ENCODE measurements at places on chromosomes 7 and 10. TPM values are rescaled to one million over a fixed set of nuclear protein-coding genes. Genes with fewer than 3 reads are reported as not detected.

The SPDYE11 gene
- total RNA-seq, result not detected

The NEURL1 gene
- total RNA-seq, result 2.5 TPM

The C7orf33 gene
- total RNA-seq, result not detected

DNA sequence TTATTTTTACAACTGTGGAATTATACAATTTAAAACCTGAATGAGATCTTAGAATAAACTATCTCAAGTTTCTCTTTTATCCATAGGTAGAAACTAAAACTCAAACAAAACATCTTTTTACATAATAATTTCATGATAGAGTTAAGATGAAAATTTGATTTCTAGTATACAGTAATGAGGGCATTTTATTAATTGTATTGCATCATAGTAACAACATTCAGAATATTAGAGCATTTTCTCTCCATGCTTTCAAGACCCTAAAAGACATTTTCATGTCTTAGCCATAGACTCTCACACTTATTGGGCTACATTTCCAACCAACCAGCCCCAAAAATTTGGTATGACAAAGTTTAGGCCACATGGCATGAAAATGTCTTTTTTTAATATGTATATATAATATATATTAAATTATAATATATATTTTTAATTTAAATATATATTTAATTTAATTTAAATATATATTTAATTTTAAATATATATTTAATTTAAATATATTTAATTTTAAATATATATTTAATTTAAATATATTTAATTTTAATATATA lies 195.7 kb upstream of the STEAP1 start:
- H3K4me1 ChIP-seq, result no peaks in the 10 kb centered on the region
- no peak for DNase-seq
- H3K4me3 ChIP-seq, result no peak overlapping the region
- H3K27me3 ChIP-seq, result no peaks in the 10 kb centered on the region
- H3K36me3 ChIP-seq, result no peaks in the 10 kb centered on the region

DNA sequence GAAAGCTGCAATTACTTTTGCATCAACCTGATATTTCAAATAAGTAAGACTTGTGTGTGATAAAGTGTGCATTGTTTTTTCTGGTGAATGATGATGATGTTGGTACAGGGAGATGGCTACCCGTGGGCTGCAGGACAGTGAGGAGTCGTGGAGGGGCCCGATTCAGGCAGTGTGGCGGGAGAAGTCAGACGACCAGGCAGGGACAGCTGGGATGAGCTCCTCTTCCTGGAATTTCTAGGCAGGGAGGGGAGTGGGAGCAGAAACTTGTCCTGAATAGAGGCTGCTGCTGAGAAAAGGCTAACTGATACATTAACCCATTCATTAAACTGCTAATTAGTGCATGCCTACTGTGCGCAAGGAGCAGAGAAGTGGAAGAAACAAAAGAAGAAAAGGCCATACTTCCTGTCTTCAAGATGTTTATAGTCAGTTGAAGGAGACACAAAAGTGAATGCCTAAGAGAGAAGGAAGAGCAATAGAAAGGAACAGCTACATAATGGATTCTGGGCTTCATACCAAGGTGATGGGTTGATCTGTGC lies 9.3 kb upstream of the GATAD1 start:
- peaks cover 44% of the 10 kb centered on the region for H3K27me3 ChIP-seq
- H3K4me3 ChIP-seq, result no peak overlapping the region
- no peak overlapping the region for H3K27ac ChIP-seq
- H3K4me1 ChIP-seq, result no peaks in the 10 kb centered on the region

DNA sequence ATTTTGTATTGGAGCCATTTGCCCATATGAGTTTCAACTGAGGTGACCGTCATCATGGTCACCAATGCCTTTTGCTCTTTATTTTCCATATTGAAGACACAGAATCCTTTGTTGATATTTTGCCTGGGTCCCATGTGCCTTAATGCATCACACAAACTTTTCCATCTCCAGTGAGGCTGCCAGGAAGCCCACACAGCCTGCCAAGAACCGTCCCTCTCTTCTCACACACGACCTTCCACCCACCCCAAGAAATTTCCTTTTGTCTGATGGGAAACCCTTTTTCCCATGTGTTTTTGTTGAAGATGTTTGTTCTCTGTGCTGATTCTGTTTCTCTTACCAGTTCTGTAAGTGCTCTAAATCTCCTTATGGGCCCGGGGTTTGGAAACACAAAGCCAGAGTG lies 168.9 kb downstream of the CSTF2T start:
- peaks cover 6% of the 10 kb centered on the region for H3K4me1 ChIP-seq
- DNase-seq, result no peak
- H3K4me3 ChIP-seq, result no peak overlapping the region
- H3K27me3 ChIP-seq, result no peaks in the 10 kb centered on the region

DNA sequence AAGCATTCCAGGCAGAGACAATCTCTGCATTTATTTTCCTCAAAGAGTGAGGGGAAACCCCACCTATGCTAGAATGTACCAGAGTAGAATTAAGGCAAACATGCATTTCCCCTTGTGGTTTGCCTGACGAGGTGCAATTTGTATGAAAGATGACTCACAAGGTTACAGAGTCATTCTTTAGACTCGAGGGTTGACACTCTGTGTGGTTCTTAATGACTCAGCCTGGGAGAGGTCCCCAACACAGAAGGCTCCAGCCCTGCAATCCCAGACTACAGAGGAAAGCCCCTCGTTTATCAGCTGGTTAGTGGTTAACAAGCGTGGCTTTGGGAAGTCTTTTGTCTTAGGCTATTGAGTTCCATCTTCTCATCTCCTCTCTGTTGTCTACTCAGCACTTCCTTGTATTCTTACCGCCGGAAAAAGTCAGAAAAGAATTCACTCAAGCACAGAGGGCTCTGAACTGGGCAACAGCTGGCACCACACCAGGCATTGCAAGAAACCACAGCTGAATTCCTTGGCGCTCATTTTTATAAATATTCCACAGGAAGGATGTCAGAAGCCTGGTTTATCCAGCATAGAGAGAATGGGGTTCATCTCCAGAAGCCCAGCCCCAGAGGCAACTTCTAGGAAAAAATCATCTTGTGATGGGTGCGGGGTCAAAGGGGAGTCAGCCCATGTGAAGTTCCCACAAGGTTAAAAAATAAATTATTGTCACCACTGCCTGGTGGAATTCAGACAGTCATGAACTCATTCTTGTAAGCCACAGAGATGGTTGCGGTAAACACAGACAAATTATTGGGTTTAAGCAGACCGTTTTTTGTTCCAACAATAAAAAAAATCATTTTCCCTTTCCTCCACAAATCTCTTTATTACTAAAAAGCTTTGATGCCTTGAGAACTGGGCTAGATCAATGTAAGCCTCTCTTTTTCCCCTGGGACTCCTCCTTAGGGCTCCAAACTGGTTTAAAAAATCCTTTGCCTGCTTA lies 24.5 kb upstream of the SVIL start:
- no peaks in the 10 kb centered on the region for H3K27me3 ChIP-seq
- no peak overlapping the region for H3K4me3 ChIP-seq
- peaks cover 56% of the 10 kb centered on the region for H3K4me1 ChIP-seq
- H3K27ac ChIP-seq, result peak overlapping the region; percentile 95
- DNase-seq, result peak; percentile 85
- H3K36me3 ChIP-seq, result peaks cover 46% of the 10 kb centered on the region

GRCh38 chr10:117590101-117590875 lies 47.7 kb downstream of the EMX2 start:
- no peaks in the 10 kb centered on the region for H3K36me3 ChIP-seq
- H3K27me3 ChIP-seq, result peaks cover 6% of the 10 kb centered on the region
- no peak for DNase-seq
- no peak overlapping the region for H3K4me3 ChIP-seq
- no peaks in the 10 kb centered on the region for H3K4me1 ChIP-seq

GRCh38 chr7:157442456-157442855 lies 105.7 kb downstream of the DNAJB6 start:
- H3K27me3 ChIP-seq, result no peaks in the 10 kb centered on the region
- no peak overlapping the region for H3K4me3 ChIP-seq
- no peaks in the 10 kb centered on the region for H3K36me3 ChIP-seq
- H3K4me1 ChIP-seq, result no peaks in the 10 kb centered on the region

DNA sequence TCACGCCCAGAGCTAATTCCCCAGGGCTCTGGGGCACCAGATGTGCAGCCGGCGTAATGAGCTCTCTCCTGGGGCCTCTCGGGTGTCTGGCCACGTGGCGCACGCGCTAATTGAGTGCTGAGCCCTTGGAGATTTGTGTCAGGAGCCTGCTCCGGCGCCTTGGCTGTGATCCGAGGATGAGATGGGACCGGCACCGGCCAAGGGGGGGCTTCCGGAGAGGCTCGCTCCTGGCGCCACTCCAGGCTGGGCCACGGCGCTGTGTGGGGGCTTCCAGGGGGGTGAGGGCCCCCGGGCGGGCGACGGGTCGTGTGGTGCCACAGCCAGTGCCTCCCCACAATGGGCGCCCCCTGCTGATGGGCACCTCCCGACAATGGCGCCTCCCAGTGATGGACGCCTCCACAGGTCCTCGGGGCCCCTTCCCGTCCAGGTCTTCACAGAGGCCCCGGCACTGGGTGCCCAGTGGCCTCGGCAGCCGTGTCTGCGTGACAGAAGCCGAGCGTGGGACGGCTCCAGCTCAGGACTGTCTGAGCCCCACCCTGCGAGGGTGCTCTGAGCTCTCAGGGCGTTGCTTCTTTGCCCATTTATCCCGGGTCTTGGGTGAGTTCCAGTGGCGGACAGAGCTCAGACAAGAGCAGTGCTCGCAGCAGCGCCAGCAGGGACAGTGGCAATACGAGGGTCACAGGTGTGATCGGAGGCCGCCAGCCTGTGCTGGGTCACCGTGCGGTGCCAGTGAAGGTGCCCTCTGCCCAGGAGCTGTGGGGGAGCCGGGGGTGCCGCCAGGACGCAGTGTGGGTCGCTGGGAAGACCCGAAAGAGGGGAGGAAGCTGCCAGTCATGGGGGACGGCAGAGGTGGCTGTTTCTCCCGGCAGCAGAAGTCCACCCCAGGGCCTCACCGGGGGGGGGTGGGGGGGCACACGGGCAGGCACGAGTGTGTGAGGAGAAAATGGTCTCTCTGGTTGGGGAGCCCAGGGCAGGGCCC lies 8.2 kb upstream of the NKX6-2 start:
- no peak overlapping the region for H3K4me3 ChIP-seq
- DNase-seq, result no peak

DNA sequence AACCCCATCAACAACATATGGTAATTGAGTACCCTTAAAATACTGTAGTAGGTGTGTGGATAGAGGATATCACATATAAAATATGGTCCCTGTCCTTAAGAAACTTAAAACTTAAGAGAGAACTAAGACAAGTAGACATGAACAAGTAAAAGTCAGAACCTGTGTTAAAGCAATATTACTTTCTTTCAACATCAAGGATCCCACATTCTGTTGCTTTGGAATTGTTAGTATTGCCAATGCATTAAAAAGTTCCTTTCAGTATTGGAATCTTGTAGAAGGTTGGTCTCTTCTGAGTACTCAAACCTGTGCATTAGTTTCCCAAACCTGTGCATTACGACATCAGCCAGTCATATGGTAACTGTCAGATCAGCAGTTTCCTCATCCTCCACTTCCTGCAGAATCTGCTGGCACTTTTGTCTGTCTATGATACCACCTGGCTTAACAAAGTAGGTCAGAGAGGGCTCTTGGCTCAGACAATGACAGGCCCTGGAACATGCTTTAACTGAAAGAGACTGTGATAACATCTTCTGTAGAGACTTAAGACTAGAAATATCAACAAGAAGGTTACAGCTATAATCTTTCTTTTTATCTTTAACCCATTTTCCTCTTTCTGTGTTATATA lies 56.5 kb downstream of the CCDC71L start:
- no peaks in the 10 kb centered on the region for H3K36me3 ChIP-seq
- H3K27ac ChIP-seq, result no peak overlapping the region
- peaks cover 8% of the 10 kb centered on the region for H3K4me1 ChIP-seq
- H3K4me3 ChIP-seq, result no peak overlapping the region
- no peak for DNase-seq

GRCh38 chr10:12269056-12269455 lies 73.1 kb downstream of the CDC123 start:
- H3K4me1 ChIP-seq, result peaks cover 20% of the 10 kb centered on the region
- no peak for DNase-seq
- H3K36me3 ChIP-seq, result no peaks in the 10 kb centered on the region
- H3K27me3 ChIP-seq, result no peaks in the 10 kb centered on the region
- no peak overlapping the region for H3K27ac ChIP-seq

DNA sequence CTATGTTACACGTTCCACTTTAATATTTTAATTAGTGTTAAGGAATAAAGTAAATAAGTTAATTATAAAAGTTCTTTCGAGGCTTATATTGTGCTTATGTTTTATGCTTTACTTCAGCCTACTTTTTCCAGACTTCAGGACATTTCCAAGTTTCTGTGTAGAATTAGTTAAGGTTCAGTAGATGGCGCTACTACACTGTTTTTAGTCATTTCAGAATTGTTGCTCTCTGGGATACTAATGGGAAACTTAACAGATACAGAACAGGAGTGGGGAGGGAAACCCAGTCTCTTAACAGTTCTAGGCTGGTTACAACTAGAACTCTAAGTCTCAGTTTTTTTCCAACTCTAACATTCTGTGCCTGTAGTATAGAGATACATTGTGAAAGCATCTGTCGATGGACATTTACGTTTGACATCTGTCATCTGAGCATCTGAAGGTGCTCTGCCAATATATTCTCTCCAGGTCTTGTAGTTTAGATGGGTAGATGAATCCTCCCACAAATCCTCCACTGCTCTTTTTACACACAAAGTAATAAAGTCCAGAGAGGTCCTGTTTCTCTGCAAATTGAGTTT lies 56.8 kb upstream of the FAM171A1 start:
- H3K36me3 ChIP-seq, result no peaks in the 10 kb centered on the region
- peaks cover 2% of the 10 kb centered on the region for H3K27me3 ChIP-seq
- DNase-seq, result no peak
- H3K4me3 ChIP-seq, result no peak overlapping the region
- H3K4me1 ChIP-seq, result no peaks in the 10 kb centered on the region

DNA sequence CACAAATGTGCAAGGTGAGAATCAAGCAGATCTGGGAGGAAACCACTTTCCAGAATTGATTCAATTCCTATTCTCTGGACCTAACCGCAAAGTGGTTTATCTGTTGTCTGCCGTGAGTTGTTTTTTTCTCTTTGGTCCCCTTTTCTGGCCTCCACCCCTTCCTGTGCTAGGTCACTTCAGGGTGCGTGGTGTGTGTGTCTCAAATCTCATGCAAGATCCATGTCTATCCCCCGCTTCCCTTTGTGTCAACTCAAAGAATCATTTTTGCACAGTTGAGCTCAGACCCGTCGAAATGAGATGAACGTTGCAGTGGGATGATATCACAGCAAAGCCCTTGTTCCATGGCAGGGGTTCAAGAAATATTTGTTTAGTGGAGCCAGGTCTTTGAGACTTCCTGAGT lies 184.5 kb downstream of the GATA3 start:
- no peaks in the 10 kb centered on the region for H3K36me3 ChIP-seq
- H3K27ac ChIP-seq, result no peak overlapping the region
- no peaks in the 10 kb centered on the region for H3K27me3 ChIP-seq
- DNase-seq, result no peak
- H3K4me3 ChIP-seq, result no peak overlapping the region
- no peaks in the 10 kb centered on the region for H3K4me1 ChIP-seq

- no peaks in the 10 kb centered on the region for H3K36me3 ChIP-seq
- peaks cover 25% of the 10 kb centered on the region for H3K27me3 ChIP-seq
- no peak for DNase-seq
- H3K4me3 ChIP-seq, result no peak overlapping the region
- H3K27ac ChIP-seq, result no peak overlapping the region
Observed at GRCh38 chr7:106029451-106029850, 66.4 kb downstream of the CDHR3 start.

GRCh38 chr10:110442746-110443145 lies 55.0 kb upstream of the DUSP5 start:
- H3K27me3 ChIP-seq, result no peaks in the 10 kb centered on the region
- peaks cover 20% of the 10 kb centered on the region for H3K4me1 ChIP-seq
- no peak overlapping the region for H3K27ac ChIP-seq
- H3K36me3 ChIP-seq, result no peaks in the 10 kb centered on the region
- H3K4me3 ChIP-seq, result no peak overlapping the region

All from osteocyte (in vitro differentiated cells).